ENCODE measurements at places on chromosomes 7 and 10.

GRCh38 chr10:49183596-49184542 is 4.3 kb downstream of the TMEM273 start:
- DNase-seq = no peak
- no peaks in the 10 kb centered on the region for H3K36me3 ChIP-seq
- H3K27me3 ChIP-seq = peaks cover 4% of the 10 kb centered on the region
- H3K27ac ChIP-seq = no peak overlapping the region
- H3K4me1 ChIP-seq = peaks cover 5% of the 10 kb centered on the region

- no peaks in the 10 kb centered on the region for H3K4me1 ChIP-seq
- no peaks in the 10 kb centered on the region for H3K36me3 ChIP-seq
- H3K27me3 ChIP-seq = peaks cover 2% of the 10 kb centered on the region
- no peak for DNase-seq
- no peak overlapping the region for H3K27ac ChIP-seq
These were observed 244.0 kb upstream of the CXCL12 start for GRCh38 chr10:44628921-44629320.

GRCh38 chr7:41084381-41084780 is 618.5 kb downstream of the INHBA start:
- no peak for DNase-seq
- H3K4me1 ChIP-seq = no peaks in the 10 kb centered on the region
- H3K27me3 ChIP-seq = no peaks in the 10 kb centered on the region
- H3K4me3 ChIP-seq = no peak overlapping the region
- peaks cover 7% of the 10 kb centered on the region for H3K36me3 ChIP-seq

- peak; percentile 40 for DNase-seq
- H3K4me3 ChIP-seq = no peak overlapping the region
- no peak overlapping the region for H3K27ac ChIP-seq
- H3K27me3 ChIP-seq = peaks cover 10% of the 10 kb centered on the region
These were observed 34.1 kb downstream of the HIF1AN start for GRCh38 chr10:100569687-100570481.

Data from glutamatergic neuron (in vitro differentiated cells).